Upper lobe of left lung (tissue), 6 donors: ENCODE measurements at places on chromosomes 7 and 10. TPM values are rescaled to one million over a fixed set of nuclear protein-coding genes. Genes with fewer than 3 reads are reported as not detected.
A peak's percentile ranks its signal among the peaks of the same experiment; 100 is the strongest.

GRCh38 chr7:87450706-87451105, 24.8 kb downstream of the ABCB4 start:
- no peak for DNase-seq

LRRD1 gene
- not detected for total RNA-seq

GRCh38 chr10:77887631-77888355, 38.8 kb downstream of the DLG5 start:
- no peak for DNase-seq

OR2A1 gene
- total RNA-seq: not detected

- peak; percentile 29 for DNase-seq
Observed at GRCh38 chr10:112915590-112916572, 34.2 kb upstream of the TCF7L2 start.

GRCh38 chr7:32025381-32026082, 44.7 kb downstream of the PDE1C start:
- DNase-seq: no peak

- peak; percentile 25 for DNase-seq
Observed at GRCh38 chr7:82444220-82444909, 788 bp upstream of the CACNA2D1 start.

ADAMTS14 gene
- 0.22 TPM for total RNA-seq

DNA sequence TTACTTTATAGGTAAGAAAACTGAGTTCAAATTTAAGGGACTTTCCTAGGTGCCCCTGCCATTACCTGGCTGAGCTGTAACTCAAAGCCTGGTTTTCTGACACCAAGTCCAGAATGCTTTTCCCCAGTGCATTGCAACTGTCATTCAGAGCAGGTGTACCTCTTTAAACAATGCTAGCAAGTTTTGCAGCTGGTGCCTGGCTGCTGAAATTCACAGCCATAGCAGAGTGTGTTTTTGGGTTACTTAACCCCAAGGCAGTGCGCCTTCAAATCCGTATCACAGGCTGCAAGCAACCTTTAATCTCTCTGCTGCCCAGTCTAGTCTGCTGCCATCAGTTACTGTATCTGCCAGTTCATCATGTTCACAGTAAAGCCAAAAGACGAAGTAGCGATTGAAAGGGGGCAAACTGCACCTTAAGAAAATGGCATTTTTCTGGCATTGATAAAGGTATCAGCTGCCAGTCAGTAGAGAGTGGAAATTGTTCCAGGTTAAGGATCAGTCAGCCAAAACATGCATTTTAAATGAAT, 265.4 kb downstream of the CSTF2T start:
- DNase-seq: no peak

EPO gene
- not detected for total RNA-seq

PDSS1 gene
- total RNA-seq: 7.3 TPM

DNA sequence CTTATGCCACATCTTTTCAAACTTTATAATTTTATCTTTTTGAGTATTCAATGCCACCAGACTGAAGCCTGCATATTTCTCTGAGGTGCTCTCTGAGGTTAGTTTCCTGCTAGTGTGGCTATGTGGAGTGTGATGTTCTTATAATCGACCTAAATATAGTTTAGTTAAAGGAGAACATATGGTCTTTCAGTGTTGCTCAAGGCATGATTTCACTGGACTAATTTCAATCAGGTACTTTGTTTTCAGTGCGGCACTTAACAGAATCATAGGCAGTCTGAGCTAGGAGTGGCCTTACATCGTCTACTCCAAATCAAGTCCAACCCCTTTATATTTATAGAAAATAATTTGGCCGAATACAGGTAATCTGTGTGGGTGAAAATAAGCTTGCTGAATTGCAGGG, 134.2 kb downstream of the NXPH1 start:
- DNase-seq: no peak

GRCh38 chr7:11335947-11336346, 362.3 kb downstream of the PHF14 start:
- no peak for DNase-seq

VIPR2 gene
- not detected for total RNA-seq

DNA sequence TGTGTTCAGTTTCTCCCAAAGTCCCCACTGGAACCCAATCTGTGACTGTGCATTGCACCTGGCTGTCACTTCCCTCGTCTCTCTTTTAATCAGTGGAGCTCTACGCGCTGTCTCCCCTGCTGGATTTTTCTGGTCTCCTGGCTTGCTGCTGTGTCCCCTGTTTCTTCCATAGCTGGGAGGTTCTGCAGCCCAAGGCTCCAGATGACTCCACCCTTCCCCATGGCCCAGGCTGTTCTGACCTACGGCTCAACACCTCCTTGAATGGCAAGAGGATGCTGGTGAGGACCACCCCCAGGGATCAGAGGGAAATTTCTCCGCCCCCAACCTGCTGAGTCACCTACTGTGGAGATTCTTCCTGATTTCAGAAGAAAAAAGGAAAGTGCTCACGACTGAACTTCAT, 961.4 kb upstream of the ZNF722 start:
- no peak for DNase-seq

CDHR1 gene
- total RNA-seq: not detected

C7orf57 gene
- total RNA-seq: 2.1 TPM

- no peak for DNase-seq
Observed at GRCh38 chr7:81410471-81411117, 359.3 kb downstream of the HGF start.

PNLIPRP2 gene
- not detected for total RNA-seq

DNA sequence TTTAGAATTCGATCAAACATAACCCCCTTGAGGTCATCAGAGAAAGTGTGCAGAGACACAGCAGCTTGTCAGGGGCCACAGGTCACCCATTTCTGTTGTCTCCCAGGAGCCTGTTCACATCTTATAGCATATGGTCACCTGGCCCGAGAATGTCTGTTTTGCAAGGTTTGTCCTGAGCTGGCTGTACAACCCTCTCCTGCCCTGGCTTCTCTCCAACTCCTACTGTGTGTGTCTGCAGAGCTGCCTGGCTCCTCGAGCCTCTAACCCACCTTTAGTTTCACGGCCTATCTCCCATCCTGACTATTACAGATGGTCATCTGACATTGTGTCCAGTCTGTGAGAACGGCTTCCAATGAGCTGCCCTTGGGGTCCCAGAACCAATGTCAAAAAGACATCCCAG, 683.4 kb downstream of the SDK1 start:
- DNase-seq: no peak

DNA sequence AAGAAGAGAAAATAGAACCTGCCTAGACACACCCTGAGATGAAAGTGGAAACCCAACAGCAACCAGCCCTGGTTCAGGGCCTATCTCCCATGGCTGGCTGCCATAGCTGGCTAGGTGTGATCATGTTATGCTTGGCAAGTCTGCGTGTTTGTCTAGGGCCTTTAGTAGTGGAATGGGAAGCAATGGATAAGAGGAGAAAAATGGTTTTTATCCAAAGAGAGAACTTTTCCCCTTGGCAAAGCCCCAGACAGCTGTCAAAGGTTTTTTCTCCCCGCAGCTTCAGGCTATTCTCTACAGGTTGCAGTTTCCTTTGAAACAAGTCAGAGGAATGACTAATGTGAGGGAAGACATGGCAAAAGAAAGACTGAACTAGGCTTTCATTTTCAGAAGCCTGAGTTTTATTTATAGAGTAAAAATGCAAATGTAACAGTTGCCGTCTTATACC, 161.5 kb downstream of the SEMA3D start:
- no peak for DNase-seq

DNA sequence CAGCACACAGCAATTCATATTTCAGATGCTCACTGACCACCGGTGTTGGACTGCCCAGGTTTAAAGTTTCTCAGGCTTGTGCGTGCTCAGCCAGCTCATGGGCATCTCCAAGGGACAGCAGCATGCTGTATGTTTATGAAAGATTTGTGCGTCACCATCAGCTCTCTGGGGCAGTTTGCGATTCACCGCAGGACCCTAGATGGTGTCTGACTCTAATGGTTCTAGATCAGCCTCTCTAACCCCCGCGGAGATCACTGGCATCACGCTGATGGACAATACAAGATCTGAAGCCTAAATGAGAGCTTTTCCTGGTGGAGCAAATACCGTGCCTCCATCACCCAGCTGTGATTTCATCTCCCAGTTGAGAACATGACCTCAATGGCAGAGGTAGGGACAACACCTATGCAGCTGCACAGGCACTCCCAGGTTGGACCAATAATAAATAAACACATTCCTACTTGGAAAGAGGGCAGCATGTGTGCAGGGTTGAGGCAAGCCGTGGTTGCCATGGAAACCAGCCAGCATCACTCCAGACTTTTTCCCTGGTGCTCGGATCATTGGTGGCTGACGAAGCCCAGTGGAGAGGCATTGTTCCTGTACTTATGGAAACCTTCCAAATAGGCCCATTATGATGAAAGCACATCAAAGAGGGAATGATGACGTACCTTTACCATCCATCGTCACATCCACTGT, 253.6 kb downstream of the KCNMA1 start:
- no peak for DNase-seq

DNA sequence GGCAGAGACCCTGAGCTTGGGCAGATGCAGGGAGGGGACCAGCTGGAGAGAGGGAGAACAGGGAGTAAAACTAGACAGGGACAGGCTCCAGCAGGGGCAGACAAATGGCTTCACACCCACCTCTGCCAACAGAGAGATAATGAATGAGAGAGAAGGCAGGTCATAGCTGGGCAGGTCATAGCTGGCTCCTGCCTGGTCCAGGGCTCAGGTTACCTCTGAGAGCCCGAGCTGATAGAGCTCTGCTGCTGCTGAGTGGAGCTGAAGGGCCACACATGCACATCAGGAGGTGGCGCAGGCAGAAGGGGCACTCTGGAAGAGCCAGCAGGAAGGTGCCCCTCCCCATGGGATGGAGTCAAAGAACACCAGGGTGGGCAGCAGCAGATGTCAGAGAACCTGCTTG, 154.2 kb downstream of the GFRA1 start:
- DNase-seq: no peak
